ENCODE measurements at places on chromosomes 3 and 15.

GRCh38 chr15:31111091-31111647, 9.6 kb upstream of the TRPM1 start:
- DNase-seq, result no peak

- DNase-seq, result no peak
These were observed 103.7 kb upstream of the TPM1 start for GRCh38 chr15:62938825-62939224.

GRCh38 chr3:152258448-152259393, 10.0 kb upstream of the MBNL1 start:
- DNase-seq, result no peak

DNA sequence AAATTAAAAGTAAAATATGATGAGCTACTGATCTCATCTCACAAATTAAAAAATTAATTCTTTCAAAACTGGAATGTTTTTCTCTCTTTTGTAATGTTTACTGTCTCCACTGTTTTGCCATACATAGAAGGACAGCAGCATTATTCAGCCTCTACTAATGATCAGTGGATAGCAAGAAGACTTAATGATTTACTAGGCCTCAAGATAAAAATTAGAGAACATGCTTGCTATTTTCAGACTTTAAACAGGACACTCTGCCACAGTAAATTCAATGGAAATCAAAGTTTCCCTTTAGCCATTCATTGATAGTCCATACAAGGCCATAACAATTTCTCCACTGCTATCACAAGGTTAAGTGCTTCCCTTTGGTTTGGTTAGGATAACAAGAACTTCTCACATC, 129.4 kb downstream of the TMCC1 start:
- DNase-seq, result no peak

- peak; percentile 47 for DNase-seq
These were observed 107.0 kb upstream of the UBE2E1 start for GRCh38 chr3:23698652-23699313.

- no peak for DNase-seq
These were observed 17.9 kb downstream of the NR2F2 start for GRCh38 chr15:96348112-96349027.
